Fibroblast of gingiva (primary cell): ENCODE measurements at places on chromosomes 2 and 18.

GRCh38 chr18:22241921-22242361 is 72.6 kb downstream of the GATA6 start:
- no peak for DNase-seq

DNA sequence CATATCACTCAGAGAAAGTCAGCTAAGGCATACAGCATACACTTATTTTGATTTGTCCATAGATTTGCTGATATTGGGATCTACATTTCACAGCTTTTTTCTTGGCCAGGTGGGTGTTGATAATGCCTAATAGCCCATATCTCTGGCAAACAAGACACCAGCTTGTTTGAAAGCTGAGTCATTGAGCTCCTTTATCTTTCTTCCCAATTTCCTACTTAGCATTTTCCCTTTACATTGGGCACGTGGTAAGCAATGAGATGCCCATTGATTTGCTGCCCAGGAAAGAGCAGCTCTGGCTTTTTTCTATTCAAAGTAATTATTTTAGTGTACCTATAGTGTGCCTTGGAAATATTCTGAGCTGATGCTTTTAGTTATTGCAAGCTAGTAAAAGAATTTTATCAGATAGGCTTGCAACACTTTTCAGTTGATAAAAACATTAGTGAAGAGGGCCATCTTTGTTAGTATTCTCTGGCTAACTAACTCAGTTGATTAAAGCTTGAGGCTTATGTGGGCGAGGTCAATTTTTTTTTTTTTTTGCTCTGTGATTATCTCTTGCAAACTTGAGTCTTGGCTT is 79.6 kb downstream of the OSBPL6 start:
- DNase-seq, result no peak

DNA sequence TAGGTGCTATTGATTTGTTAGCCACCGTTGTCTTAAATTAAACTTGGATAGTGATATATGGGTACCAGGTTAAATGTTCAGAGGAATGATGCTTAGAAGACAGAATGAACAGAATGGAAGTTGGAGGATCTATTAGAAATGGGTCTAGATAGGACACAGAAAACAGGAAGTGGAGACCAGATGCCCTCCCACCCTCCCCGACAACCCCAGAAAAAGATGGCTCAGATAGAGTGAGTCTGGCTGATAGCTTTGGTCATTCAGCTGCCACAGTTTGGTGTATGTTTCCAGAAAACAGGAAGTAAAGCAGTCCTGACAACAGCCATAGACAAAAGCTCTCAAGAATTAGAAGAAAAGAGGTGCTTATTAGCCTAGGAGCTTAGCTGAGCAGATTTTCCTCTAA is 71.5 kb upstream of the DSG1 start:
- DNase-seq, result no peak

DNA sequence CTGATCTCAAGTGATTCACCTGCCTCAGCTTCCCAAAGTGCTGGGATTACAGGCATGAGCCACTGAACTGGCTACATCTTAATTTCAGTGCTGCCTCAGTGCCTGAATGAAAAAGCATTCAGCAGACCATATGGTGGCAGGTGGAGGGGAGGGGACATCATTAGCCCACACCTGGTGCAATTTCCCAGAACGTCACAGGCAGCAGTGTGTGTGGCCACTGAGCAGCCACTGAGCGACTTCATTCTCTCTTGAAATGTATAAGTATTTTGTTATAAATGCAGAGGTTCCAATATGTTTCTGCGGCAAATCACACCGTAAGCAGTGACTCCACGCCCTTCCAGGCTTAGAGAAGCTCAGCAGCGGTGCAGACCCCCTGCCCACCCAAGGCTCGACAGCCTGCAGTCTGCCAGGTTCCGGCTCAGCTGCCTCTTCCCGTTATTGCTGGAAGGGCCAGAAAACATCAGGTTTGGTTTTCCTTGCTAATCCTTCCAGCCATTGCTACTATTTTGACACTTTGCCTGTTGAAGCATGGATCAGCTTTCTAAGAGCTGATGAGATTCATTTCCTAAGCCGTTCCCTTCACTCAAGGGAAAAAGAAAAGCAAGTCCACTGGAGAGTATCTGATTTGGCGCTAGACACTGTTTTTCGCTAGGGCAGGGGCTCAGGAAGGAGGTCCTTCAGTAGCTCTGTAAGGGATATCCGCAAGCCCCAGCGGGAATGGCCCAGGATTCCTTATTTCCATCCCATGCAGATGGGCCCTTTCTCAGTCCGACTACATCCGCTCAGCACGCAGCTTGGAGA is 250.7 kb downstream of the VAPA start:
- DNase-seq, result no peak
